ENCODE measurements at places on chromosomes 6 and 20. TPM values are rescaled to one million over a fixed set of nuclear protein-coding genes. Genes with fewer than 3 reads are reported as not detected.

DNA sequence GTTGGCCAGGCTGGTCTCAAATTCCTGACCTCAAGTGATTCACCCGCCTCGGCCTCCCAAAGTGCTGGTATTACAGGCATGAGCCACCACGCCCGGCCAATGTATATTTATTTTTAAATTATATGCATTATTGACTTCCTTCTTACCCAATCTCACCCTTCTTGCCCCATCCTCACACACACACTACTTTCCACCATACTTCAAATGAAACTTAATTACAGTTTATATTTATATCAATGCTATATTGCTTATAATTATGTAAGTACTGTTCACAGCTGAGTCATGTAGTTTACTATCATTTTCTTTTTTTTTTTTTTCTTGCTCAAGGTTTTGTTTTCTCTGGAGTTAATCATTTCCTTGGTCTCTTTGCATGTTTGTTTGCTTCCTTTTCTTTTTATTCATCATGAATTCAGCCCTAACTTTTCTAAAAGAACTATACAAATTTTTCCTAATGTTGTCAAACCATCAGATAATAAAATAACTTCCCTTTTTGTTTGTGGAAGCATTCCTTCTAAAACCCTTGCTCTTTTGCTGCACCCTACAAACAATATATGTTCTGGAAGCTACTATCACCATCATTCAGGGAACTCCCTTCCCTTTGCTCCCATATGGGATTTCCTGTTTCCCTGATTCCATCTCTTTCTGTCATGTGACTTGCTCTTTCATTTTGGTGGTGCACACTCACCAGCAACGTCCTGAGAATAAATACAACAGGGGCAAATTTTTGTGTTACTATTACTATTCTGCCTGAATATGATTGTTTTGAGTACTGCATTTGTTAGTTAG is 201.7 kb upstream of the SASH1 start:
- DNase-seq = peak; percentile 57

DNA sequence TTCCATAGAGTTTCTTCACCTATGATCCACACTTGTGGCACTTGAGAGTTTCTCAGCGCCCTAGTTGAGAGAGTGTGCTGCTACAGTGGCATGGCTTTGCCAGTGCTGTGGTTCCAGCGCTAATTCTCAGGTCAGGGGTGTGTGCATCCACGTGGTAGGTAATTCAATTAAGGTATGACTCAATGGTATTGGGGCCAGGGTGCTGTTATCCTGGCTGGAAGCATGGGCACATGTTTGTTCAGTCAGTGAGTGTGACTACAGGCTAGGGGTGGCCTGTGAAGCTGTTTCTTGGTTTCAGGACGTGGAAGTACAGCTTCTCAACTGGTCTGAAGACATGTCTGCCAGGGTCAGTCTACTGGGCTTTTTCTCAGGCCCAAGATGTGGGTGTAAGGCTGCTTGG is 3.0 kb upstream of the SEMG2 start:
- no peak for DNase-seq

GSTA5 gene
- not detected for total RNA-seq

DNA sequence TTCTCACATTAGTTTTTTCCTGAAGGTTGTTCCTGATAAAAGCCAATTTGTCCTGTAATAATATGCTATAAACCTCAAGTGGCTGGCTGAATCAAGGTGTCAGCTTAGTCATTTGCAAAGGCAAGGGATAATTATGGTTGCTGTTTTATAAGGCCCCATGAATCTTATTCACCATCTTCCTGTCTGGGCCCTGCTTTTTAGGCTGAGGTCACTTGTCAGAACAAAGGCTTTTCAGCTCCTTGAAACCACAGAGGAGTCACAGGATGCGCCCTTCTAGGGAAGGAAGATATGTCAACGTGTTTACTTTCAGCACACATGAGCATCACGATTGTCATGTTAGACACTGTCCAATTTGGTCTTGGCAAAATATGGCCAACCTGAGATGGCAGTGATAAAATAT is 64.8 kb upstream of the NAA20 start:
- DNase-seq = no peak

- DNase-seq = no peak
Measured at GRCh38 chr6:81878479-81878878, 126.0 kb upstream of the TENT5A start.

DNA sequence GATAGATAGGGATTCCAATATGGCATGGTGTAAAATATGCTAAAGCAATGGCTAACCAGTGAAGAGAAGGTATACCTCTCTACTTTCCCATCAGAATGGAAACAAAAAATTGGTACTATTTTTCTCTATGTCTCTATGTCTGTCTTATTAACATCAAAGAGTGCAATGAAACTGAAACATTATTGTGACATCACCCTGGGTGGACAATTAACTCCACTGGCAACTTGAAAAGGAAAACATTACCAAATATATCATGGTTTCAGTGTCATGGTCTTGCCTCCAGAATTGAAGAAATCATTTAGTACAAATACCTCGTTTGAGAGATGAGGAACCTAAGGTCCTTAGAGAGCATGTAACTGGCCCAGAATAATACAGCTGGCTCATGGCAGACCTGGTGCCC is 1132.5 kb upstream of the MAP3K7 start:
- no peak for DNase-seq

- DNase-seq = no peak
Measured at GRCh38 chr6:108165714-108166663, at the start of gene NR2E1. TSS of gene NR2E1 (plus strand) at chr6:108166022. CDS start at chr6:108166766, 744 bp downstream.

DNA sequence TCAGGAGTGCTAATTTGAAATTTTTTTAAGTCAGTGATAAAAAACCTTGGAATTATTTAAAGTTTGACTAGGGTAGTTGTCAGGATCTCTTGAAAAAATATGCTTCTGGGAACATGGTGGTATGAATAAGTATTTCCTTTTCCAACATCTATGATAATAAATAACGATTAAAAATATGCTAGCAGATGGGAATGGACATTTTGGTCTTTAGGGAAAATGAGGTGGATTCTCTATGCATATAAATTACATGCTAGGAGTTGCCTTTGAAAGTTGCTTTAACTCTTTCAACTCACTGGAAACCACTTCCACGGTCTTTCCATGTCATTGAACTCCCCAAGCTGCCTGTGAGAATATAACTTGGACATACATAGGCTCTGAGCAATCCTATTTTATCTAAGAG is 731.5 kb upstream of the MARCKS start:
- DNase-seq = no peak

SLC23A2 gene
- total RNA-seq = 20.5 TPM

- peak; percentile 78 for DNase-seq
Measured at GRCh38 chr6:41723530-41724227, 11.7 kb downstream of the TFEB start.

IL17A gene
- not detected for total RNA-seq

POPDC3 gene
- total RNA-seq = 45.1 TPM

DNA sequence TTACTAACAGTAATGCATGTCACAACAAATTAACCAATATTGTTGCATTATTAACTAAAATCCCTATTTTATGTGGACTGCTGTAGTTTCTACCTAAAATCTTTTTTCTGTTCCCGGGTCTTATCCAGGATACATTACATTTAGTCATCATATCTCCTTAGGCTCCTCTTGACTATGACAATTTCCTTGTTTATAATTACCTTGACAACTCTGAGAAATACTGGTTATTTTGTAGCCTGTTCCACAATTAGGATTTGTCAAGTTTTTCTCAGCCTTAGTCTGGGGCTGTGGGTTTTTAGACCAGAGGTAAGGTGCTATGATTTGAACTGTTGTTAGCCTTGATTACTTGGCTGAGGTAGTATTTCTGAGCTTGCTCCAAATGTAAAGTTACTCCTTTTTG is 3.7 kb downstream of the FBXO5 start:
- DNase-seq = no peak

DNA sequence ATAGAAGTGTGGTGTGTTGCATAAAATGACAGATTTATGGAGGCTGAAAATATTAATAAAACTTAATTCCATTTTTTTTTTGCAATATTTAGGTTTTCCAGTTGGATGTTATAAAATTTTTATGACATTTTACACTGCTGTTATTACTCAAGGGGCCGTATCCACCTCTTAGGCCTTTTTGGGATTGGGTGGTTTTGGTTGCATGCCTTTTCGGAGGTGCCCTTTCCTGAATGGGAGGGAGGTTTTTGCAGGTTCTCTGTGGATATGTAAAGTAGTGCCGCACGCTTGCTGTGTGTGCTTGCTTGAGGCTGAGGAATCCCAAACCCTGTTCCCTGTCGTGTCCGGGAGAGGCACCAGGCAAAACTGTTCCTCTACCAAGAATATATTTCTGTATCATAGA is 6.8 kb downstream of the ARID1B start:
- DNase-seq = no peak

DNA sequence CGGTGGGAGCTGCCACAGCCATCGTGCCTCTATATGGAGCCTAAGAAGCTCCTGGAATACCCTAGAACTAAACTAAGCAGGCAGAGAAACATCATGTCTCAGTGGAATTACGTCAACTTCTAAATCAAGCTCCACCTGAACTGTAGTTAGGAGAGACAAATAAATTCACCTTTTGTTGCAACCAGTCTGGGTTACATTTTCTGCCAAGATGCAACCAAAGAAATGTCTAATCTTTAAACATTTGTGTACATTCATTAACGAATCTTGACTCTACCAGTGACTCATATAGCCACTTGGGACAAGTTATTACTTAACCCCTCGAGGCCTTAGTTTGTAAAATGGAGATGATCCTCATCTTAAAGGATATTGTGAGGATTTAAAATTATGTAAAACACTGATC is 8.9 kb downstream of the PTPRK start:
- no peak for DNase-seq

DNA sequence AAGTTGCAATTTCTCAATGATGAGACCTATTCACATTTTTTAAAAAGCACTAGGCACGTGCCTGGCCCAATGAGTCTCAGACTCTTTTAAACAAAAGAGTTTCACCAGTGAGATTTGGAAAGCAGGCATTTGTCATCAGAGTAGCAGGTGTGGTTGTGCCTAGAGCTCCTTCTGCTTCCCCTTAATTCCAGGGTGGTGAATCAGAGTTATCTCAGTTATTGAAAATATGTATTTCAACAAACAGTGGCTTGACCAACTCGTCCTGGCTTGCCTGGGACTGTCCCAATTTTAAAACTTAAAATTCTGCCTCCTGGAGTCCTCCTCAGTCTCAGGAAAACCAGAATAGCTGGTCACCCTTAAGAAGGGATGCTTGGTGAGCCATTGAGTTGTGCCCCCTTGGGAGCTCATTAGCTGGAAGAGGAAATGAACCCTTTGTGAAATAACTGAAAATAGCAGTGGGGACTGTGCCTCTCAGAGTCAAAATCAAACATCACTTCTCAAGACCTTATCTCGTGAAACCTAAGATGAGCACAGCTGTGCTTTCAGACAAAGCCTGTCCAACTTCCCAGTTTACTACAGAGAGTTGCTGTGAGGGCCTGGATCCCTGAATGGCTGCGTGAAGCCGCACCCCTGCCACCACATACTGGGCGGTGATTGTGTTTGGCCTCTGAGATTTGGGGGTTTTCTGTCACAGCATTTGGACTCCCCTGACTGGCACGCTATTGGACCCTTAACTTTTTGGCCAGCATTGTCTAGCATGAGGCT is 116.3 kb downstream of the ANKRD60 start:
- DNase-seq = no peak

DNA sequence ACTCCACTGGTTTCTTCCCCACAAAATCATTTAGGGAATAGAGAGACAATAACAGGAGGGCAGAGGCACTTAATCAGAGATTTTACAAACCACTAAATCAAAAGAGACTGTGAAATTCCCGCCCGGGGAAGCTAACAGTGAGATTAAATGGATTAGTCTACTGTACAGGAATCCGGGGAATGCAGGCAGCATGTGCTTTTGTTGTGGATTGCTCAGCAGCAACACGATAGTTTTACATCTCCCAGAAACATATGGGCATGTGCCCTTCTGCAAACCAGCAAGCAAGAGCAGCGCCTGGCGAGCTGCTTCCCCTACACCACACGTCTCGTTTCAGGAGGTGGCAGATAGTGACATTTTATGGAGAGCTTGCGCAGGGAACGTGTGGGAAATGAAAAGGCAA is 382.3 kb downstream of the CD83 start:
- DNase-seq = peak; percentile 9

SLC44A4 gene
- 0.07 TPM for total RNA-seq

DNA sequence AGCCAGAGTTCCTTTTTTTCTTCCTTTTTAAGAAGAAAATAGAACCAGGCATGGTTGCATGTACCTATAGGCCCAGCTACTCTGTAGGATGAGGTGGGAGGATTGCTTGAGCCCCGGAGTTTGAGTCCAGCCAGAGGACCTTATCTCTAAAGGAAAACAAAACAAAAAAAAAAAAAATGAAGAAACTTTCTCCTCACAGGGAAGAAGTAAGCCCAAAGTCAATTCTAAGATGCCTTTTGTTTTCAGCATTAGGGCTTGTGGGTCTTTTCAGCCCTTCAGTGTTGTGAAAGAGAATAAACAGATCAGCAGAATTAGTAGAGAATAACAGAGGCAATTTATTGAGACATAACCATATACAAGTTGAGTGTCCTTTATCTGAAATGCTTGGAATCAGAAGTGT is 26.8 kb downstream of the ZNF451 start:
- DNase-seq = no peak

DNA sequence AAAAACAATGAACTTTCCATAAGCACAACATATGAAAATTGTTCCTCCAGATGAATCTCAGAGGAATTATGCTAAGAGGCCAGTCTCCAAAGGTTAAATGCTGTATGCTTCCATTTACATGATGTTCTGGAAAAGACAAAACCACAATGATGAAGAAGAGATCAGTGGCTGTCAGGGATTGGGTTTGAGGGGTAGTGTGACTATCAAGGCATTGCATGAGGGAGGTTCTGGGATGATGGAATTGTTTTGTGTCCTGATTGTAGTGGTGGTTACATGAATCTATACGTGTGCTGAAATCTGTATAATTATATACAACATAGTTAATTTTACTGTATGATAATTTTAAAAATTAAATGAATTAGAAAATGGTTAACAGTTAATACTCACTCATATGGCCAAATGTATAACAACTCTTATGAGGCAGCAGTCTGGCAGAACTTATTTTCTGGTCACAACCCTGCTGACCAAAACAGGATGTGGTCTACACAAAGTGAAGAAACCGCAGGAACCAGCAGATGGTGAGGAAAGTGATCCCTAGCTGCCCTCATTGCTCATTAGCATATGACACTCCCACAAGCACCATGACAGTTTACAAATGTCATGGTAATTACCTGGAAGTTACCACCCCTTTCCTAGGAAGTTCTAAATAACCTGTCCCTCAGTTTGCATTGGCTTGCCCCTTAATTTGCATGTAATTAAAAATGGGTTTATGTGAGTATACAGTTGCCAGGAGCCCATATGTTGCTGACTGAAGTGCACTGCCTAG is 31.9 kb downstream of the NSFL1C start:
- DNase-seq = no peak

AGPAT1 gene
- total RNA-seq = 49.0 TPM

GRCh38 chr6:13046084-13046483 is 282.3 kb downstream of the TBC1D7 start:
- no peak for DNase-seq

DNA sequence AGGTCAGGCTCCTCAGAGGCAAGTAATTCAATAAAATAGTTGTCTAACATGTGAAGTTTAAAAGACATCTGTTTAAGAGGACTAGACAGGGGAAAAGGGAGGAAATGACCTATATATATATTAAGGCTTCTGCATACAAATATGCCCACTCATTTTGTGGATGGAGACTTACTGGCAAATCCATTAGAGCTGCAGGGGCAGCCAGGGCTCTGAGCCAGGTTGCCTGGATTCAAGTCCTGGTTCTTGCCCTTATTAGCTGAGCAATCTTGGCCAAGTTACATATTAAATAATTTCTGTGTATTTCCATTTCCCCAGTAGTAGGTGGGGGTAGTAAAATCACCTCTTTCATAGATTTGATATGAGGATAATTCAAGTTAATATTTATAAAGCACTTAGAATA is 287.0 kb upstream of the RIMS1 start:
- no peak for DNase-seq
